RKO (cell line): ENCODE measurements at places on chromosomes 7 and 10.

- no peak for DNase-seq
Measured at GRCh38 chr10:6795541-6795940, 215.5 kb upstream of the PRKCQ start.

DNA sequence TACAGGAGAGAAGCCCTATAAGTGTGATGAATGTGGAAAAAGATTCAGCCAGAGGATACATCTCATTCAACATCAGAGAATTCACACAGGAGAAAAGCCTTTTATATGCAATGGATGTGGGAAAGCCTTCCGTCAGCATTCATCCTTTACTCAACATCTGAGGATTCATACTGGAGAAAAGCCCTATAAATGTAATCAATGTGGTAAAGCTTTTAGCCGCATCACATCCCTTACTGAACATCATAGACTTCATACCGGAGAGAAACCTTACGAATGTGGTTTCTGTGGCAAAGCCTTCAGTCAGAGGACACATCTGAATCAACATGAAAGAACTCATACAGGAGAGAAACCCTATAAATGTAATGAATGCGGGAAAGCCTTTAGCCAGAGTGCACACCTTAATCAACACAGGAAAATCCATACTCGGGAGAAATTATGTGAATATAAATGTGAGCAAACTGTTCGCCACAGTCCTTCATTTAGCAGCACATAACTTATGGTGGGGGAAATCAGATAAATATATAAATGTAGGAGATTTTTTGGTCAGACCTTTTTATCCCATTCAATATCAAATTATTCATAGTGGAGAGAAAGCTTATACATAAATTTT, 12.1 kb upstream of the MRPS17 start:
- no peak for DNase-seq

- DNase-seq = no peak
Measured at GRCh38 chr7:109498131-109498530, 928.5 kb downstream of the DNAJB9 start.

- no peak for DNase-seq
Measured at GRCh38 chr10:132308587-132309470, 1.1 kb upstream of the STK32C start.

GRCh38 chr7:31853380-31853779, 166.4 kb downstream of the PPP1R17 start:
- no peak for DNase-seq

GRCh38 chr7:106290319-106290718, 5.5 kb upstream of the NAMPT start:
- DNase-seq = no peak

DNA sequence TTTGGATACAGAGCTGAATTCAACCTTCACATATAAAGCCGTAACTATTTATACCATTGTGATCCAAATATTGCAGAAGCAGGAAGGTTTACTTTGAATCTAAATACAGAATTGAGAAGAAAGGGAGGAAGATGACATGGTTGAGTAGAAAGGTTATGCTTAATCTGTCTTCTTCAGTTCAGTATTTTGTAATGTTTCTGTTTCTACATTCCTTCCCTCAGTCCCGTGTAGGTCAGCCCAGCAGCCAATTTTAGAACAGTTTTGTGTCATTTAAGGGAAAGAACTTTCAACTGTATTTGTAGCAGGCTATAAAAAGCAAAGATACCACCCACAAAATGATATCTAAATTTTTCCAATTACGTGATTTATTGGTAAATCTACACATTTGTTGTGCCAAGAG, 97.4 kb downstream of the CPED1 start:
- no peak for DNase-seq

DNA sequence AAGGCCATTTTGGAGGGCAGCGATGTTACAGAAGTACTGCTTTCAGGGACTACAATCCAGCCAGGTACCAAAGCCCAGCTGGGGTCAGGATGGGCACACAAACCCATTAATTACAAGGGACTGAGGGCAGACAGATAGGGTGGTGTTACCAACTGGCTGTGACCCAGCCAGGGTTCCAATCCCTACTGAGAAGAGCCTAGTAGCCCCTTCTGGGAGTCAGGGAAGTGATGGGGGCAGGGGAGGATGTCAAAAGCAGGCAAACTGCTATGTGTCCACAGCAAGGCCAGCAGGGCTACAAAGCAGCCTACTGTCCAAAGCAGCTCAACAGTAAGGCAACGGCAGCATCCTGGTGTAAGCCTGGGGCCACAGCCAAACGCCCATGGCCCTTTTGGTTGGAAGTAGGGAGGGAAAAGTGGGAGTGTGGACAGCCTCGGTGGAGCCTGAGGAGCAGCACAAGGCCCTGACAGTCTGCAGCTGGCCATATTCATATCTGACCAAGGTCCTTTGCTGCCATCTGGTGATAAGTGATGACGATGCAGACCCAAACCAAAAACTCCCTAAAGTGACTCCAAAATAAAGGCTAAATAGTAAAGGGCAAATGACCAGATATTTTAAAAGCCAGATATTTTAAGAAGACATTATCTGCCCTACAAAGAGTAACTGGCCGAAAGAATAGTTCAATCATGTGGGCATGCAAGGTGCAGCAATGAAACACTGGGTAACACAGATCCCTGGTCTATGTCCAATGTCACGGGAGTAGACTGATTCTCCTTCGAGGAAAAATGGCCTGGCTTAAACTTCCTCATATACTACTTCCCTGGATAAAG, 56.9 kb downstream of the XPNPEP1 start:
- peak; percentile 19 for DNase-seq

DNA sequence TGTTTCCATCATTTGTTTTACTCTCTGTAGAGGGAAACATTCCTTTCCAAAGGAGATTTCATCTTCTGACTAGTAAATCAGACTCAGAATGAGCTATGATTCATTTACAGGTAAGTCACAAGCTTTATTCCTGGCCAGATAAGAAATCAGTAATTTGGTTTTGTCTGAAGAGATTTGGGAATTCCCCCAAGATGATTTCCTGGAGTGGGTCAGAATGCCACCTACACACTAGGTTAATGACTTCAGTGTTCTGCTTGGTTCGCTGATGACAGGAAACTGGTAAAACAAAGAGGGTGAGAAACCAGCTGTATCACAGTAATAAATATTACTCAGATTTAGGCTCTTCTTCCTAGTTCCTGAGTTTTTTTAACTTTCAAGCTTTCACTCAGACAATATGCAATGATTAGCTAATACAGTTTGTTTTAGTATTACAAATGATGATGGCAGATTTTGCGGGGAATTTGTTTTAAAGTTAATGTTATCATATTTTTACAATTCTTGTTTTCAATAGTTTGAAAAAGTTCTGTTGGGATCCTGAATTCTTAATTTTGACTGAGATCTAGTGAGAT, 8.3 kb upstream of the ASZ1 start:
- no peak for DNase-seq

- no peak for DNase-seq
Measured at GRCh38 chr10:33160151-33160550, 174.3 kb downstream of the NRP1 start.

DNA sequence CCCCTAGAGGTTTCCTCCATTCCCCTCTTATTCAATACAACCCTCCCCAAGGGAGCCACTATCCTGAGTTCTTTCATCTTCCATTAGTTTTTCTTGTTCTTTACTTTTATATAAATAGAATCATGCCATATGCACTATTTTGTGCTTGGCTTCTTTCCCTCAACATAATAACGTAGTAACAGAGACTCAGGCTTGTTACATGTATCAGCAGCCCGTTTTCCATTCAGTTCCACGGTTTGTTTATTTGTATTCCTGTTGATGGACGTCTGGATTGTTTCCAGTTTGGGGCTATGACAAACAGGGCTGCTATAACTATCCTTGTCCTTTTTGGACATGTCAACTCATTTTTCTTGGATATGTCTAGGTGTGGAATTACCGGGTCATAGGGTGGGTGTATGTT, 264.4 kb upstream of the MKI67 start:
- no peak for DNase-seq

GRCh38 chr10:110851020-110851612, 20.6 kb upstream of the PDCD4 start:
- DNase-seq = no peak

- no peak for DNase-seq
Measured at GRCh38 chr10:70785190-70785589, at the start of gene TBATA. Gene TBATA, minus strand, starts transcription at chr10:70785377. Its CDS starts 1,998 bp downstream, at chr10:70783379.

- DNase-seq = no peak
Measured at GRCh38 chr7:20238754-20239324, 21.7 kb upstream of the MACC1 start.
